ENCODE measurements at places on chromosomes 6 and 20.

GRCh38 chr6:168121303-168121665 lies 42.3 kb upstream of the FRMD1 start:
- no peak for DNase-seq

DNA sequence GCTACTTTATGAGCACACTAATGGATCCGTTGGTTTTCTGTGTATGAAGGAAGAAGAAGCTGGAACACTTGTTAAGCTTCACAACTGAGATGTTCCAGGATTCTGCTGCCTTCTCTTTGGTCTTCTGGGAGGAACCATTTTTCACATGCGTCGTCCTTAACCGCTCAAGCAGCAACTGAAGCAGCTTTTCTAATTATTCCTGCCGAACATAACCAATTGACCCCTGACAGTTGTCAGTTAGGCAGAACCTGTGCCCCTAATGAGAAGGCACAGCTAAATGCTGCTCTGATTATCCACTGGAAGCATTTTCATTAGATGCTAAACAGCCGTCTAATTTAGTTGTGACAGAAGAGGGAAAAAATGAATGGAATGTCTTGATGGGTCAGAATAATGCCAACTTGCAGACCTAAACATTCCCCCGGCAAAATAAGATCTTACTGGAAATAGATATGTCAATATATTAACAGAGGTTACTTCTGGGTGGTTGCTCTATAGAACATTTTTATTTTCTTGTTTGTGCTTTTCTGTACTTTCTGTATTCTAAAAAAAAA lies 85.0 kb upstream of the SMLR1 start:
- DNase-seq, result no peak

GRCh38 chr6:37048851-37049757 lies 43.6 kb downstream of the FGD2 start:
- peak; percentile 30 for DNase-seq

- DNase-seq, result no peak
These were observed 6.9 kb upstream of the RPL10A start for GRCh38 chr6:35461270-35461669.

GRCh38 chr6:121847806-121848522 lies 412.5 kb downstream of the GJA1 start:
- no peak for DNase-seq

GRCh38 chr6:181049-181654 lies 111.1 kb upstream of the DUSP22 start:
- no peak for DNase-seq

- DNase-seq, result no peak
These were observed 2.6 kb downstream of the COL19A1 start for GRCh38 chr6:69868961-69869360.

GRCh38 chr6:75290136-75290945 lies 5.7 kb upstream of the TMEM30A start:
- no peak for DNase-seq

DNA sequence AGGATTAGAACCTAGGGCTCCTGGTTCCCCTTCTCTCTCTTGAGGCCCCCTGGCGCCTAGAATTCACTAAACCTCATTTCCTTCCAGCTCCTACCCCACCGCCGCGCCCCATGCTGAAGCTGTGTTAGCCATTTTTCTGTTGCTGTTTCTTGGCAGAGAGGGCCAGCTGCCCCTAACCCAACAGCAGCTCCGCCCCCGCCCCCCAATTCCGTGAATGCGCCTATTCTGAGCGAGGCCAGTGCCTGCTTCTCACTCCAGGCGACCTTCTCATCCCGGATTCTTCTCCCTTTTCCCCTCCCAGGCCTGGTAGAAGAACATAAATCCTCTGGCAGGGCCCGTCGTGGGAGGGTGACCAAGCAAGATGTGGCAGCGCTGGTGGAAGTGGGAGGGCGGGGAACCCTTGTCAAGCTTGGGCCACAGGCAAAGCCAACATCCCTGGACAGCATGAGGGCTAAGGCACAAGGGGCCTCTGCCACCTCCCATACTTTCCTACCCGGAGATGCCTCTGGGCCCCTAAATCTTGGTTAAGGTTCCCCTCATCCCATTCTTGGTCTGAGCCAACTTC lies 518 bp downstream of the RBPJL start:
- no peak for DNase-seq

DNA sequence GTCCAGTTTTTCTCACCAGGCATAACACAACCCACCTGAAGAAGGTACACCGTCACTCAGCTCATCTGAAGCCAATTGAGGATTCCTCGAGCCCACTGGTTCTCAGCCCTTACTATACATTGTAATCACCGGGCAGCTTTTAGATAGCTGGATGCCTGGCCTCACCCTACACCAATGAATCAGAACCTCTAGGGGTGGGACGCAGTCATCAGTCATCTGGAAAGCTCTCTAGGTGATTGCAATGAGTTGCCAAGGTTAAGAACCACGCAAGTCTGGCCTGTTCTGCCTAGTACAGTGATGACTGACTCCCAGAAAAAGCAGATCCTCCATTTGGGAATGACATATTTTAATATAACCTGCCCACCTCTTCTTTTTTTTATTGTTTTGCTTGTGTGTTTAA lies 41.1 kb downstream of the MC3R start:
- no peak for DNase-seq

GRCh38 chr6:75495011-75495410 lies 1.4 kb upstream of the FILIP1 start:
- no peak for DNase-seq

GRCh38 chr6:93299622-93300021 lies 119.7 kb downstream of the EPHA7 start:
- DNase-seq, result no peak

DNA sequence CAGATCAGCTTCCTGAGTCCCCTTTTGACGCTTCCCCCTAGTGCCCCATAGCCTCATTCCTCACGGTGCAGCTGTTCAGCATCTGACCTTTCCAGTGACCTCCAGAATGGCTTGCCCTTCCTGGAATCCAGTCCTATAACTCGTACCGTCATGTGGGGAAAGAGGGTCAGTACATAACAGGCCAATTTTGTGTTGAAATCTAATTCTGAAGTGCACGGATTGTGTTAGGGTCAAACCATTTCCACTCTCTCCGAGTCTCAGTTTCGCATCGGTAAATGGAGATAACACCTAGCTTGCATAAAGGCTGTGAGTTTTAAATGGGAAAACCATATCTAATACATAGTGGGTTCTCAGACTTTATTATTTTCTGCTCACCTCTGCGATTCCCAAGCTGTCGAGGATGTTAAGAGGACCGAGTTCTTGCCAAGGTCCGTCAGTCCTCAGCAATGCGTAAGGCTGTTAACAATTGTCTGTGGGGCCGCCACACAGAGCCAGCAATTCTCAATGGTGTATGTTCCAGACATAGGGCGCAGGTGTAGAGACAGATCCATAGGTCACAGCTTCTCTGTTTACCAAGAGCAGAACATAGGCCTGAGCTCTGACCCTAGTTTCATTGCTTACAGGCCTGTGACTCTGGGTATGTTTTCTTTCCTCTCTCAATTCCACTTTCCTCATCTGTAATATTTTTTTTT lies 45.5 kb upstream of the CCR6 start:
- DNase-seq, result no peak

GRCh38 chr20:18265441-18265840 lies 22.9 kb upstream of the ZNF133 start:
- no peak for DNase-seq
